B cell (primary cell): ENCODE measurements at places on chromosomes 4 and X. TPM values are rescaled to one million over a fixed set of nuclear protein-coding genes. Genes with fewer than 3 reads are reported as not detected.

Gene ANKRD37
- total RNA-seq = 22.8 and 29.6 TPM in 2 replicates

- no peaks in the 10 kb centered on the region for H3K36me3 ChIP-seq
- H3K27me3 ChIP-seq = no peaks in the 10 kb centered on the region
- H3K4me1 ChIP-seq = peaks cover 72% of the 10 kb centered on the region
These were observed 59.6 kb upstream of the IRF2 start for GRCh38 chr4:184533908-184534307.

- H3K27me3 ChIP-seq = no peaks in the 10 kb centered on the region
- H3K36me3 ChIP-seq = no peaks in the 10 kb centered on the region
- no peak overlapping the region for H3K27ac ChIP-seq
- H3K4me3 ChIP-seq = no peak overlapping the region
- H3K4me1 ChIP-seq = no peaks in the 10 kb centered on the region
These were observed 242.9 kb upstream of the PRPS2 start for GRCh38 chrX:12548341-12548740.

- DNase-seq = no peak
- H3K36me3 ChIP-seq = peaks cover 51% of the 10 kb centered on the region
- H3K27me3 ChIP-seq = no peaks in the 10 kb centered on the region
- no peaks in the 10 kb centered on the region for H3K4me1 ChIP-seq
These were observed 21.1 kb downstream of the CASP3 start for GRCh38 chr4:184628103-184628502.

DNA sequence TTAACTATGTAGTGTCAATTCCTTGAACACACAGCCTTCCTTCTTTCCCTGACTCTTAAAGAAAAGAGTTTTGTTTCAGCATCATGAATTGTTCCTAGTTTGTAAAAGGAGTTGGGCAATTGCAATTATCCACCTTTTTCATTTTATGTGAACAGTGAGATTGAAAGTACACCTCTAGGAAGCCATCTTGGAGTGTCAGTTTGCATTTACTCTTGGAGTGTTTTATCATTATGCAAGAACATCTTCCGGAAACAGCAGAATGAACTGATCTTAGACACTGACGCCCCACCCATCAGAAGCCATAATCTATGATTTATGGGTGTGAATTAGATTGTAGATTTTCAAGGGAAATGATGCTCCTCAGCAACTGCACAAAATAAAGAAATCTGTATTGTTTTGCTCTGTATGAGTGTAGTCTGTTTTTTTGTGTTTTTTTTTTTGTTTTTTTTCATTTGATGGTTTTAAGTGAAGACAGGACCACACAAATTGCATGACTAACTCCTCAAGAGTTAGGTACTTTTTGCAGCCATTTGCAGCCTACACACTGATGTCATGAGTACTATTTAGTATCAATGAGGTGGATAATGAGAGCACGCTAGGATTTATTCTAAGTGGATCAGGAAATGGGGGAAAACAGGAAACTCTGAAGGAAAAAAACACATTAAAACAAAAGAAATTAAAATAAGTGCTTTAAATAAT, 19.5 kb upstream of the FGF2 start:
- H3K27ac ChIP-seq = no peak overlapping the region
- H3K36me3 ChIP-seq = no peaks in the 10 kb centered on the region

DNA sequence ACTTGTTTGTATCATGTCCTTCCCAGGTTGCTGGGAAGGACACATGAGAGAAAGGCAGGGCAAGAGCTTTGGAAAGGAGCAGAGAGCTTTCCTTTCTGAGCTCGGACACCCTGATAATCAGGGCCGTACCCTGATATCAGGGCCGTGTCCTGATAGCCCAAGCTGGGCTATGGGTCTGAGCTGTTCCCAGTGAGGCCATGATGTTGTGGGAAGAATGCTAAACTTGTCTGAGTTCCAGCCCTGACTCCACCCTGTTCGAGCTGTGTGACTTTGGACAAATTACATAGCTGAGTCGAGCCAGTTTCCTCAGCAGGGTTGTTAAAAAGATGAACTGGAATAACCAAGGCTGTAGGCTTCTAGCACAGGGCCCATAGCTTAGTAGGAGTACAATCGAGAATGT, 3.3 kb upstream of the CXCR3 start:
- H3K4me3 ChIP-seq = no peak overlapping the region
- peak overlapping the region; percentile 79 for H3K27ac ChIP-seq
- H3K27me3 ChIP-seq = no peaks in the 10 kb centered on the region

DNA sequence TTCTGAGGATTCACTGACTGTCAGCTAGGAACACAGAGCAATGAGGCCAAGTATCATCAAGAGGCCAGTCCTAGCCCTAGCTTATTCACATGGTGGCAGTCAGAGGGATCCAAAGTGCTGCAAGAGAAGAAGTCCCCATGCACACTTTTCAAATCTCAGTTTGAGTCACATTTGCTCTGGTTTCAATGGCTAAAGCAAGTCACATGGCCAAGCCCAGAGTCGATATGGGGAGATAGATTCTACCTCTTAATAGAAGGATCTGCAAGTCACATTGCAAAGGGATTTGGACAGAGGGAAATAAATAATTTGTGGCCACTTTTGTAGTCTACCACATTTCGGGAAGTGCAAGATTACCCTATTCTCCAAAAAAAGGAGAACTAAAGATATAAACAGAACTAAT, 3.7 kb upstream of the LCORL start:
- no peak overlapping the region for H3K4me3 ChIP-seq
- no peak overlapping the region for H3K27ac ChIP-seq
- H3K4me1 ChIP-seq = peaks cover 8% of the 10 kb centered on the region

Gene PFKFB1
- total RNA-seq = 0.47 and 0.56 TPM in 2 replicates

GRCh38 chr4:61953386-61953785, 753.3 kb downstream of the ADGRL3 start:
- H3K27me3 ChIP-seq = no peaks in the 10 kb centered on the region
- H3K27ac ChIP-seq = no peak overlapping the region
- H3K4me3 ChIP-seq = no peak overlapping the region
- DNase-seq = no peak
- H3K4me1 ChIP-seq = no peaks in the 10 kb centered on the region
- no peaks in the 10 kb centered on the region for H3K36me3 ChIP-seq

GRCh38 chrX:40494005-40494404, 86.8 kb upstream of the ATP6AP2 start:
- H3K36me3 ChIP-seq = no peaks in the 10 kb centered on the region
- H3K27ac ChIP-seq = no peak overlapping the region
- no peaks in the 10 kb centered on the region for H3K4me1 ChIP-seq
- no peaks in the 10 kb centered on the region for H3K27me3 ChIP-seq
- no peak overlapping the region for H3K4me3 ChIP-seq

DNA sequence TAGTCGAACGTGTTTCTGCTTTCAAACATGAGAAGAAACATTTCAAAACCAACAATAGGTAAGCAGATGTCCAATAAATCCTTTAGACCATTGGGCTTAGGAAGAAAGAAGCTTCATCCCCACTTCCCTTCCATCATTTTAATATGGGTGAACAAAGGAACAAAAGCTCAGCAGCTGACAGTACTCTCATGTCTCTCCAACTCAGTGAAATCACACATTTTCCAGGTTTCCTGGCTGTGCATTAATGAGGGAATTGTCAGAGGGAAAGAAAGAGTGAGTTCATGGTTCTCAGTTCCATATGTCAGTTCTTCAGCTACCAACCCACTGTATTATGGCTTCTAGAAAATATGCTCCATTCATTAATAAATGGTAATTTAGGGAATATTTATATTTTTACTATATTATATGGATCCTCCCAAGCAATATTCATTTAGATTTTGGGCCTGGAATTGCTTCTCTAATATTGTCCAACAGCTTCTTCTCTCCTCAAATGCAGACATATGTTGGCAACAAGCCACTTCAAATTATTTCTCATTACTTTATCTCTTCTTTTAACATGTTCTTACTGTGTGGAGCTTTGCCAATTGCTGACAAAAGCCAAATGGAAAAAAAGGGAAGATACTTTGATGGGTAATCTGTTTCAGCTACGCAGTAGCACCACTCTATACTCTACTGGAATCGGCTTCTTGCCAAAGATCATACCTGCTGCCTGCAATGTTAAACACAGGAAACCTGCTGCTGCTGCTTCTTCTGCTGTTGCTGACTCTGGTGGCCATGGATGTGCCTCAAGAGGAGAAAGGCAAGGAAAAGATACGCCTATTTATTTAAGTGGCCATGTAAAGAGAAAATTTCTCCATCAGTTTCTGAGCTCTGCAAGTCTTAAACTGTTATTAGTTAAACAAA, 1757.6 kb downstream of the ARAP2 start:
- H3K4me1 ChIP-seq = no peaks in the 10 kb centered on the region
- no peaks in the 10 kb centered on the region for H3K36me3 ChIP-seq
- H3K27ac ChIP-seq = no peak overlapping the region
- H3K4me3 ChIP-seq = no peak overlapping the region

- no peak overlapping the region for H3K4me3 ChIP-seq
- no peak for DNase-seq
- H3K27me3 ChIP-seq = no peaks in the 10 kb centered on the region
- no peaks in the 10 kb centered on the region for H3K4me1 ChIP-seq
- no peaks in the 10 kb centered on the region for H3K36me3 ChIP-seq
- H3K27ac ChIP-seq = no peak overlapping the region
These were observed 19.9 kb upstream of the PABPC5 start for GRCh38 chrX:91414713-91415112.

- DNase-seq = no peak
- no peaks in the 10 kb centered on the region for H3K4me1 ChIP-seq
- H3K27ac ChIP-seq = no peak overlapping the region
These were observed 34.5 kb downstream of the TNIP2 start for GRCh38 chr4:2721586-2721985.

DNA sequence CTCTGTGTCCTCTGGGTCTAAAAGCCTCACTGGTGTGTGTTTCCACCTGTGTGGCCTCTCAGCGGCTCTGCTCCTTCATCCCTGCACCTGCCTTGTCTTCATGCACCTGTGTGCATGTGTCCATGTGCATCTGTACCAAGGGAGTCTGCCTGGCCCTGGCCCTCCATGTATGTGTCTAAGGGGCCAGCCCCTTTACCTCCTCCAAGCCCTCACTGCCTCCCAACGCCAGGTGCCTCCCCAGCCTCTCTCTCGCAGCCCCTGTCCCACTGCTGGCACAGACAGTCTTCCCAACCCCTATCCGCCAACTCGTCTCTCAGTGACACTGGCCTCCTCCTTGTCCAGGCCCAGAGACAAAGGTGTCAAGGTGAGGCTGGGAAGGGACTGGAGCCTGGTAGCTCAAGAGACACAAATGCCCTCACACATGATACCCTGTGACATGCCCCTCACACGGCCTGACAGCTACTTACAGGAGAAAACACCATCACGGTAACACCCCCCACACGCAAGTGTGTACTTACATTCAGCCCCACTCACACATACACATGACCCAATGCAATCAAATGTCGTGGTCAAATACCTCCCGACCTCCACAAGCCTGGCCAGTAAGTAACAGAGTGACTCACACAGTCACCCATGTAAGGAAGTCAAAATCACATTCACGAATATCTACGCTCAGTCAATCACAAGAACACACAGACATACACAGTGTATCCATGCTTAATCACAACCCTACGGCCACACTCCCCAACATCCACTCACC, 11.4 kb downstream of the L1CAM start:
- peaks cover 11% of the 10 kb centered on the region for H3K4me1 ChIP-seq
- no peak overlapping the region for H3K27ac ChIP-seq
- no peaks in the 10 kb centered on the region for H3K36me3 ChIP-seq
- H3K27me3 ChIP-seq = peaks cover 3% of the 10 kb centered on the region

Gene XPNPEP2
- total RNA-seq = 0.29 TPM in 1 of 2 replicates, not detected in the other

DNA sequence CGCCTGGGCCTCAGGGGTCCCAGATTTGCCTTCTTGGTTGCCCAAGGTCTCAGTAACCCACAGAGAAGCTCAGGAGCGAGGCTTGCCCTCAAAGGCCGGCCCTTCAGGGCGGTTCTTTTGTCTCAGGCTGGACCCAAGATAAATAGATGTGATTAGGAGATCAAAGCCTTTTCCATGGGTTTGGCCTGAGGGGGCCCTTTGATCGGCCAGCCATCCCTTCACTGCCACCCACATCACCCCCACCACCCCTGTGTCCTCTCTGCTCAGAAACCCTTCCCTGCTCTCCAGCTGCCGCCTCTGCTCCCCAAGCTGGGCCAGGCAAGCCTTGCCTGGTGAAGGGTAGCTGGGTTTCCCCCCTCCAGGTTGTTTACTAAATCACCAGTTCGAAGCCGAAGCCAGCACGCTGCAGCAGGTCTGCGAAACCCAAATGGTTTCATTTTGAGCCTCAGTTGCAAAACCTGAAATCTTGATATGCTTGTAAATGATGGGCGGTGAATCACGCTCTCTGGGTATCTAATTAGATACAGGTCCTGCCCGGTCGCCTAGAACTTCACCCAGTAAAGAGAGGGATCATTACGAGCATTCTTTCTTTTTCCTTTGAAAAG, 202.6 kb upstream of the BCOR start:
- DNase-seq = peak; percentile 7
- no peaks in the 10 kb centered on the region for H3K36me3 ChIP-seq
- H3K27ac ChIP-seq = no peak overlapping the region
- H3K27me3 ChIP-seq = no peaks in the 10 kb centered on the region
- H3K4me3 ChIP-seq = no peak overlapping the region
- peaks cover 15% of the 10 kb centered on the region for H3K4me1 ChIP-seq

Gene KLHL34
- total RNA-seq = 0.59 and 0.80 TPM in 2 replicates

GRCh38 chrX:130083656-130084382, 26.5 kb downstream of the ELF4 start:
- no peaks in the 10 kb centered on the region for H3K36me3 ChIP-seq
- peak overlapping the region; percentile 66 for H3K27ac ChIP-seq
- peak; percentile 50 for DNase-seq
- H3K4me1 ChIP-seq = peaks cover 68% of the 10 kb centered on the region
- no peaks in the 10 kb centered on the region for H3K27me3 ChIP-seq

DNA sequence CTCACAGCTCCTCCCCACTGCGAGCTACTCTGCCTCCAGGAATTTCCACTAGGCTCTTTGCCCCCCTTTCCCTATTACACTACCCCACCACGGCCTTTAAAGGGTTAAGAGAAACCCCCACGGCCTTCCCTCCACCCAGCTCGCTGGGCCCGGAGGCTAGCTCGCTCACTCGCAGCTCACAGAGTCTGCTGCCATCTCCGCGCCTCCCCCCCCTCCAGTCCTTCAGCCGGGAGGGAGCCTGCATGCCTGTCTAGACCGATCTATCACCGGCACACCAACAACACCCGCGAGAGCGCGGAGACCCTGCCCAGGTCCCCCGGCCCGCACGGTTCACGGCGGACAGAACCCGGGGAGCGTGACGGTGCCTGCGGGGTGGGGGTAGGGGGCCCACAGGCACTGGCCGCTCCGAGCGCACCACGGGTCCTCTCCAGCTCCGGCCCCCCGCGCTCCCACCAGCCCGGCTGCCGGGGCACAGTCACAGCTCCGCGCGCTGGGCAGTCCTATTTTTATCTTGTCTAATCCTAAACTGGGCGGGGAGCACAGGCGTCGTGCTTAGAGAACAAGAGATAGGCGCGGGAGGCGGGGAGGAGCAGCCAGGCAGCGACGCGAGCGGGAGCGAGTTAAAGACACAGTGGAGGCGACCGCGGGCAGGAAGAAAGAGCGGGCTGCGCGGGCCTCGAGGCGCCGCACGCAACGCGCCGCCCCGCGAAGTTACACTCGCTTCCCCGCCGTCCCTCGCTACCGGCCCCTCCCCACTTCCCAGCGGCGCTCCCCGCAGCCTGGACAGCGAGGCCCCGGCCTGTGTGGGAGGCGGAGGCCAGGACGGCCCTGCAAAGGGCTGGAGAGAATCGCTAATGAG, 3.5 kb downstream of the BCOR start:
- peak overlapping the region; percentile 61 for H3K4me3 ChIP-seq
- peaks cover 2% of the 10 kb centered on the region for H3K27me3 ChIP-seq
- peak overlapping the region; percentile 89 for H3K27ac ChIP-seq
- H3K4me1 ChIP-seq = peaks cover 44% of the 10 kb centered on the region
